ENCODE measurements at places on chromosomes 2 and 18.

GRCh38 chr18:63303547-63303946 is 16.0 kb downstream of the BCL2 start:
- DNase-seq, result no peak

DNA sequence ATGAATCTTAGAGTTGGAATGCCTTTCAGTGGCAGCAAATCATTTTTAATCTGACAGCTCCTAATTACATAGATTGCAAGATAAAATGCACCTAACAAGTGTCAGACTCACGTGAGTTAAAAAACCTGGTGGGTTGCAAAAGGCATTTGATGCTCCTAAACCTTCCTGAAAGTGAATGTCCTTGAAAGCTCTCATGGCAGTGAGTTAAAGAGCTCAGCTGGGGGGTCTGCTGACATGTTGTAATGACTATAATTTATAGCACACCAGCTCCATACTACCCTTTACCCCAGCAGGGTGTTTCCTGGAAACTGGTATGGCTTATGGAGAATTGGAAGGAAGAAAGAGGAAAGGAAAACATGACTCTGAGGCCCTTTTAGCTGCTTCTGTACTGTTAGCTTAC is 91.9 kb upstream of the CAVIN2 start:
- DNase-seq, result no peak

- DNase-seq, result no peak
Measured at GRCh38 chr18:6315517-6316331, 99.0 kb downstream of the L3MBTL4 start.

DNA sequence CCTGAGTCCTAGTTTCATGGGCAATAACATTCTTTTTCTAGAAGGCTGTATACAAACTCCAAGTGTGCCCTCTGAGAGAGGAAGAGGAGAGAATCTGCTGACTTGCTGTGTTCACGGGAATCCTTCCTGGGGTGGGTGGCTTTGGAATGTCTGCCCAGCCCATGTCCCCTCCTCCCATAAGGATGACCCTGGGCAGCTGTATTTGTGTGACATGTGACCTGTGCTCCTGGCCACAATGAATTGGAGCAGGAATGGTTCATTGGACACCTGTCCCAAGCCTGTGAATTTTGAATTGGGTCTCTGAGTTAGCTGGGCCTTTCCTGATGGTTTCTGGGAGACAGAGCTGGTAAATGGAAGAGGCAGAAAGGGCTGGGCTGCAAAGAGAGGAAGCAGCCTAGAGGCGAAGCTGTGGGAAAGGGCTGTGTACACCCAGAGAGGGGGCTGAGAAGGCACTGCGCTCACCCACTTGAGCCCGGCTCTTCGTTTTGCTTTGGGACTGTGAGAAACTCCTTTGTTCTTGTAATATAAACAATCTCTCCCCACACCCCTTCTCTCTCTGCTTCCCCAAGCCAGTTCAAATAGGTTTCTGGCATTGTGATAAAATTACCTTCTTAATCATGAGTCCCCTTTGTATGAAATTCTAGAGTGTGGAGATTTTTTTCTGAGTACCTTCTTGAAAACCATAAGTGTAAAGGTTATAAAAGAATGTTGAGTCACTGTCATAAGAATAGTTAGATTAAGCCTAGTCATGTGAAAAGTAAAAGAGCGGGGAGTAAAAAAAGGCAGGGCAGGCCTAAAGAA is 49.8 kb downstream of the SLC4A5 start:
- DNase-seq, result no peak

DNA sequence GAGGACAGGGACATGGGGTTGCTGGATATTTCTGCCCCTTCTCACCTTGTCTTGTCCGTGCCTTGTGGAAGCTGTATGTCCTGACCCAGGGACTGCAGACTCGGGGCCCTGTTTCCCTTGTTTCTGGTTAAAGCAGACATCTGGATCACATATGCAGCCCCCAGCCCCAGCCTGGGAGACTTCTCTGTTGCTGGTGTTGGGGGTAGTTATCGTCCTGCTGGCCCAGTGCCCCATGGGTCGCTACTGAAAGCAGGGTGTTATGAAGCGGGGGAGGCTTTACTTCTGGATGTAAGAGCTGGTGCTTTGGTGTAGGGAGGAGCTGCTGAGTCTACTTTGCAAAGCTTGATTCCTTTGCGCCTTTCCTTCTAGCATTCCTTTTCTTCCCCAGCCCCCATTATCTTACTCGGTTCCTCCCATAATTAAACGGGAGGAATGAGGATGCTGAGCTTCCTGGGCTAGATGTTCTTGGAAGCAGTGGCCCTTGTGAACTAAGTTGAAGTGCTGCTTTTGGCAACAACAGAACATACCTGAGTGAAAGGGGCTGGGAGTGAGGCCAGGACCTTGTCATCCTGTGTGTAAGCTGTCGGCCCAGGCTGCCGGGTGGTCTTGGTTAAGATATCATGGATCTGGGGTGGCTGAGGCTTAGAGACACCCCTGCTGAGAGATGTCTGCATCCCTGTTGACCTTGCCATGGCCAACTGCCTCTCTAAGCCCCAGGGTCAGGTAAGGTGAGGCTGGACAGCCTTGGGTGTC is 3.4 kb downstream of the TET3 start:
- DNase-seq, result no peak

- no peak for DNase-seq
Measured at GRCh38 chr18:56542476-56542875, 95.9 kb downstream of the TXNL1 start.

GRCh38 chr2:231941673-231942072 is 15.5 kb upstream of the NPPC start:
- DNase-seq, result no peak

- no peak for DNase-seq
Measured at GRCh38 chr2:218605432-218605831, 2.3 kb upstream of the PLCD4 start.

GRCh38 chr18:50830544-50830943 is 10.7 kb upstream of the MRO start:
- DNase-seq, result no peak

GRCh38 chr2:102129951-102130646 is 12.4 kb upstream of the IL1R1 start:
- DNase-seq, result no peak

All from CD4-positive, alpha-beta memory T cell (primary cell).